ENCODE measurements at places on chromosomes 12 and 14.

GRCh38 chr12:114625294-114625851 is 58.6 kb downstream of the TBX3 start:
- peak; percentile 77 for DNase-seq

GRCh38 chr14:105087308-105087962 is 22.2 kb upstream of the GPR132 start:
- peak; percentile 57 for DNase-seq

DNA sequence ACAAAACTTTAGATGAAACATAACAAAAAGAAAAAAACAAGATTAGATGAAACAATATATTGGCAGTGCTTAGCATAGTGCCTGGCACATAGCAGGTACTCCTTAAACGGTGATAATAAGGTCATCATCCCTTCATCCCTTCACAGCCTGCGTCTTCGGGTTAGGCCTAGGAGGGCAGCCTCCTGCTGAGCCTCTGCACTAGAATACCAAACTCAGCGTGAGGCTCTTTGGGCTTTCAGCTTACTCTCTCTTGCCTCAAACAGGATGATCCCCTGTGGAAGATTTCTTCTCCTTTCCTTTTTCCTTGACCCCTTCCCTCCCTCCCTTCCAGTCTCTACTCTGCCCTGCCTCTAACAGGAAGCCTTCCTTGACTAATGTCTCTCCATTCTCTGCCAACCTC is 14.4 kb upstream of the FIGNL2 start:
- no peak for DNase-seq

DNA sequence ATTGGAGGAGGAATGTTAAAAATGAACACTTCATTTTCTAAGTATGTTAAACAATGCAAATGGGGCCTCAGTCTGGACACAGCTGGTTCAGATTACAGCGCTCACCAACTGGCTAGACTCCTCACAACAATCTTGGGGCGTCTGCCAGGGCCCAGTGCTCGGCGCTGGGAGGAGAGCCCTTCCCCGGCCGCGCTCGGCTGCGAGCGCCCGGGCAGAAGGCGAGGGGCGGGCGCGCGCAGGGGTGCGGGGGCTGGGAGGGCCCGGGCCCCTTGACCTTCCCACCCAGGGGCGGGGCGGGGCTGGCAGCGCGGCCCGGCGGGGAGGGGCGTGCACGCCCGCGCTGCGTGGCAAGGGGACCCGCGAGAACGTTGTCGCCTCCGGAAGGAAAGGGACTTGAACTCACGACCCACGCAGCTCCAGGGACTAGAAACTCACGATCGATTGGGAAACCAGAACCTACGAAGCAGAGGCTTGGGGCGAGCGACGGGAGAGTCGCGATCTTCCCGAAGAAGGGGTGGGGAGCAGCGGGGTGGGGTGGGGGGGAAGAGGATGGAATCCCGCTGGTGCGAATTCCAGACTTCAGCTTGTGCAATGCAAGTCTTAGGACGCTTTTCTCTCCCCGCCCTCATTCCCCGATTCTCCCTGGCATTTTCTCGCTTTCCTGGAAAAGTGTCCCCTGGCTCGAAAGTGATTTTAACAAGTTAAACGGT is at the start of gene FBLN5:
FBLN5 (minus strand) TSS at position 220 of the 710 bp plus-strand sequence. CDS start 465 bp downstream, outside the sequence.
- peak; percentile 55 for DNase-seq

DNA sequence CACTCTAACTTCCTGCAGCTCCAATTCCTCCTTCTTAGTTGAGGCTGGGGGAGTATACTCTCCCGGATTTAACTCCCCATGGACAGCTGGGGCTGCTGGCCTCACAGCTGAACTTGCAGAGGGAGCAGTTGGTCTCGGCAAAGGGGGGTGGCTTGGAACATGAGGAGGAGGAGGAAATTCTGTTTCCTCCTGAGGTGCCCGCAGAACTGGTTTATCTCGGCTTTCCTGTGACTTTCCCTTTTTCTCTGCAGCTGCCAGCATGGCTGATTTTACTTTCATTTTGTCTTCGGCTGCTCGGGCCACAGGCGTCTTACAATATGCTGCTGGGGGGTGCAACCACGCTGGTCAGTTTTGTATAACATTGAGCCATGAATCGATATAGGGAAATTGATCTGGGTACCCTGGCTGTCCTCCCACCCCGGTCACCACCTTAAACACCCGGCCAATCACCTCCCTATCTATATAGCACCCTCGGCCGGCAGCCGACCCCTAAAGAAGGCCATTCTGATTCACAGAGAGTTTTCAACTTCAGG is 1317.6 kb downstream of the TMEM121 start:
- DNase-seq: no peak

- peak; percentile 18 for DNase-seq
Observed at GRCh38 chr12:25307818-25308217, 57.1 kb upstream of the KRAS start.

GRCh38 chr14:92928258-92928629 is 5.3 kb downstream of the CHGA start:
- no peak for DNase-seq

DNA sequence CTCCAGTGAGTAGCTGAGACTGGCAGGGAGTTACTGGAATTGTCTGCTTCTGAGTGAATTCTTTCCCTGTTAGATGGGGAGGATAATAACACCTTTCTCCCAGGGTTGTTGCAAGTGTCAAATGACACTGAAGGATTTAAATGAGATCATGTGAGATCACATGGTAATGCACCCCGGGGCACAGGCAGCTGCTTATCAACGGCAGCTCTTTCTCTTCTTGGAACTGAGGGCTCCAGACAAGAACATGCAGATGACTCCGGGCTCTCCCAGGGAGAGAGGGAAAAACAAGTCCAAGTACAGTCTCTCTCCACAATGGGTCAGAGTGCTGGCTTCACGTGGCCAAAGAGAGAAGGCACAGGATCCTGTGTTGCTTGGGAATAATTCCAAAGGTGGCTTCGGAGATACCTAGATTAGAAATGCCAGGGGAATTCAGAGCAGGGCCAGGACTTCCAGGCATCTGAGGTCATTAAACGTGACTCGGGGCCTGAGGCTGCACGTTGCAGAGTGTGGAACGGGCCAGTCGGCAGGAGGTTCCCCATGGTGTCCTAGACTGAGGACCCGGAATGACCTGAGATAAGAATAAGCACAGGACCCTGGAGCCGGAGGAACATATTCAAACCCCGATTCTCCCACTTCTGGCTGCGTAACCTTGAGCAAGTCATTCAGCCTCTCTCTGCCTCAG is 109.2 kb downstream of the PRMT8 start:
- DNase-seq: no peak

GRCh38 chr12:111443086-111443485 is 37.4 kb downstream of the SH2B3 start:
- DNase-seq: peak; percentile 15

DNA sequence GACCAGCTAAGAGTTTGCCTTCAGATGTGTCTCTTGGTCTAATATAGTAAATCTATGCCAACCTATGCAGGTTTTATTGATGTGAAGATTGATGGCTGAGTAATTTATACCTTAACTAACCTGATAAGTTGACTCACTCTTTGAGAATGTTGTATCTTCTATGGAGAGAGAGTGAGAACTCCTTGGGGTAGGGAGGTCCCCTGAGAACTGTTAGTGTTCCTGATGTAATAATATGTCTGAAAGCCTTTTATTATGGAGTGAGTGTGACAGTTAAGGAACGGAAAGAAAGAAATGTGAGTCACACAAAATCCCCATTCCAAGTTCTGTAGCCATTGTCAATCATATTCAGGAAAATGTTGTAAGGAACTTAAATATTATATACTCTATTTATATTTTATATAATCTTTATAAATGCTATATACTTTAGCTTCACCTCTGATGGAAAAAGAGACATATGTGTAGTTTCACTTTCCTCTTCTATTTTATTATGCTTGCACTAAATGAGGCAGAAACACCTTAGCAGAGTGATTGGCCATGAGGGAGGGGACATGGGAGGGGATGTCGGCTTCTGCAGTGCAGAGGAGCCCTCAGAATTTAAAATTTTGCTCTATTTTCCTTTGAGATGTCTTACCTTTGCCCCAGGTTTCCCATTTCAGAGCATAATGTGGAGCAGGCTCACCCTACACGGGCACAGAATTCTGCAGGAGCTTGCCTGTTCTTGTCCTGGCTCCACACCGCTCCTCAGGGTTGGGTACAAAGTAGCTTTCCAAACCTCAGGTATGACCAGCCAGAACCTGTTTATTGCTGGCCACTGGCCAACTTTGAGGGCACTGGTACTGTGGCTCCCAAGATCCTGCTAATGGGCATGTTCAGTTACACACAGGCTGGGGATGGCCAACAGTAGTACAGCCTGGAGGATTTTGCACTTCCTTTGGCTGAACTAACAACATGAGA is 57.7 kb downstream of the ARF6 start:
- DNase-seq: peak; percentile 54

DNA sequence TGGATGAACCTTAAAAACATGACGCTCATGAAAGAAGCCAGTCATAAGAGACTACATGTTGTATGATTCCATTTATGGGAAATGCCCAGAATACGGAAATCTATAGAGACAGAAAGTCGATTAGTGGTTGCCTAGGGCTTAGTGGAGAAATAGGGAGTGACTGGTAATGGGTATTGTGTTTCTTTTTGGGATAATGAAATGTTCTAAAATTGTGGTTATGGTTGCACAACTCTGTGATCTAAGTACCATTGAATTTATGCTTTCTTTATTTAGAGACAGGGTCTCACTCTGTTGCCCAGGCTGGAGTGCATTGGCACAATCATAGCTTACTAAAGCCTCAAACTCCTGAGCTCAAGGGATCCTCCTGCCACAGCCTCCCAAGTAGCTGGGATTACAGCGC is 8.0 kb downstream of the RBMS2 start:
- DNase-seq: no peak

GRCh38 chr12:87879141-87879540 is 150.1 kb downstream of the C12orf50 start:
- DNase-seq: no peak

- no peak for DNase-seq
Observed at GRCh38 chr12:118959348-118959747, 22.0 kb upstream of the SRRM4 start.

GRCh38 chr14:87628129-87628528 is 364.9 kb downstream of the GALC start:
- no peak for DNase-seq

GRCh38 chr12:68370667-68371066 is 38.5 kb upstream of the MDM1 start:
- DNase-seq: no peak

DNA sequence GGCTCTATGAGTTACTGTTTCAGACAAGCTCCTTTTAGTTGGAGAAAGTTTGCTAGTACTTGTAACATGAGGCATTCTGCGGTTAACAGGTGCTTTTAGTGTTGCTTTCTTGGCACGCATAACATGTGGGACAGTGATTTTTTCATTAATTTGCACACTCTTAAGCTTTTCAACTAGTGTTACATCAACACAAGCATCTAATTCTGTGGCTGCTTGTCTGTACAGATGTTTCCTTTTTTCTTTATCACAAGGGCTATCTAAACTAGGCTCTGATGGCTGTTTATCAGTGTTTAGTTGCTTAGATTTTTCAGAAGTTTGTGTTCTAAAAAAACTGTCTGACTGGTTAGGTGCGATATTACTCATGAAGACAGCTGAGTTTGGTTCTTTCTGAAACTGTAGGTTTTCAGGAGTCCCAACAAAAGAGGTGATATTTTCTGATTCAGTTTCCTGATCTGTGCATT is 120.1 kb downstream of the RALGAPA1 start:
- no peak for DNase-seq

DNA sequence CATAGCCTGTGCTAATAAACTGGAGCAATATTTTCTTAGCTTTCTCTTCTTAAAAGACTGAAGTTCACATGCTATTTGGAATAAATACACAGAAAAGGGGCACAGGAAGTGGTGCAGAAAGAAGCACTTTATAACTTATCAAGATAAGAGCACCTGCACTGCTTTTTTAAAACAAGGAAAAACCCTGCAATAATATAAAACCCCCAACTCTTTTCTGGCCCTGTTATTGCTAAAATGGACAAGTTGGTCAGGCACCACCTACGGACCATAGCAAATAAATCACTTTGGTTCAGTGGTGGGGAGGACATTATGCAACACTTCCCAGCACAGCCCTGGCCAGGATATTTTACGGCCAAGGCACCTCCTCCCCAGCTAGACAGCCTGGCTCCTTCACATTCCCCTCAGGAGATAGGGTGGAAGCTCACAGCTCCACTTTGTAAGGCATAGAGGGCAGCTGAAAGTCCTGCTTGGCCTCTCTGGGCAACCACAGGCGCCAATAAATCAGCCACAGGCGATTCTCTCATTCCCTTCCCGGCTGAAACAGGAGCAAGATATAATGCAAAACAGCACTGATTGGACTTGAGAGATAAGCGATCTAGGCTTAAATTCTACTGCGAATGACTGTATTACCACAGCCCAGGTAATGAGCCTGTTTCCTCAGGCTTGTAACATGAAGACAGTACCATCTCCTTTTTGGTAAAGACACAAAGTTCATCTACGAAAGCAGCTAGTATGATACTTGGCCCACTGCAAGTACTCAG is 2.0 kb downstream of the ZBTB25 start:
- peak; percentile 75 for DNase-seq

GRCh38 chr14:74963178-74963704 is 7.8 kb upstream of the PGF start:
- no peak for DNase-seq

GRCh38 chr12:81209012-81209411 is 131.1 kb downstream of the ACSS3 start:
- DNase-seq: no peak

DNA sequence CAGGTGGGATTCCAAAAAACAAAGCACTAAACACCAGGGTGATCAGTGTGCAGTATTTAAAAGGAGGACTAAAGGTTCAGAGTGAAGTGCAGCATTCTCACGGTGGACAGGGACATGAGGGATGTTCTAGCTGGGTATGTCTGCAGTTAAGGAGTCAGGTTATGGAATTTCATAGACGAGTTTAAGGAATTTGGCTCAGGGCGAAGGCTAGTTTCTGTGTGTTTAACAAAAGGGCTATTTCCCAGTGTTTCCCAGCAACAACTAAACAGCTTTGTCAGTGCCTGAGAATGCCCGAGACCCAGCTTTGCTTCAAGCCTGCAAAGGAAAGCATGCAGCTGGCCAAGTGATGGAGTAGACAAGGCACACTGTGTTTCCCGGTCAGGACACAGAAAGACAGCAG is 7.0 kb downstream of the KRT1 start:
- DNase-seq: no peak

- peak; percentile 7 for DNase-seq
Observed at GRCh38 chr12:93847517-93848474, 170.6 kb downstream of the CRADD start.

GRCh38 chr12:56120158-56120846 is 2.2 kb downstream of the ZC3H10 start:
- peak; percentile 59 for DNase-seq

- no peak for DNase-seq
Observed at GRCh38 chr14:83260751-83261150, 1727.1 kb upstream of the SEL1L start.

- peak; percentile 73 for DNase-seq
Observed at GRCh38 chr12:96196781-96197180, 2.6 kb downstream of the ELK3 start.

DNA sequence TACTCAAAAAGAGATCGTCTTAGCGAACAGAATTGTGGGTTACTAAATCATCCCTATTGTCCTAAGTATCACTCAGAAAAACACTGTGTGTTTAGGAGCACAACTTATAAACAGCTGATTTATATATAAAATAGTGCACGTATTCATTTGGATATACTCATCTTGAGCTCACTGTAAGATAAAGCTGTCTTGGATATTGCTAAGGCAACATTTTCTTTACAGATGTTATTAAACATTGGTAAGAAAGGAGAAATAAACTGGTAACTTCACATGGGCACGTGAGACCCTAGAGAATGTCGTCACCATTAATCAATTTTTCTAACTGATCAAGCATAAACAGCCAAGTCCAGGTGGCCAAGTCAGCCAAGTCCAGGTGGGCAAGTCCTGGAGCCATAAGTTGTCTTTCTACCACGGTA is 1.7 kb downstream of the PAWR start:
- DNase-seq: peak; percentile 28
